ENCODE measurements at places on chromosomes 5 and 9. TPM values are rescaled to one million over a fixed set of nuclear protein-coding genes. Genes with fewer than 3 reads are reported as not detected.

GRCh38 chr5:173612948-173613347, 3.5 kb downstream of the BOD1 start:
- DNase-seq, result no peak
- no peak overlapping the region for H3K27ac ChIP-seq
- no peaks in the 10 kb centered on the region for H3K36me3 ChIP-seq

DNA sequence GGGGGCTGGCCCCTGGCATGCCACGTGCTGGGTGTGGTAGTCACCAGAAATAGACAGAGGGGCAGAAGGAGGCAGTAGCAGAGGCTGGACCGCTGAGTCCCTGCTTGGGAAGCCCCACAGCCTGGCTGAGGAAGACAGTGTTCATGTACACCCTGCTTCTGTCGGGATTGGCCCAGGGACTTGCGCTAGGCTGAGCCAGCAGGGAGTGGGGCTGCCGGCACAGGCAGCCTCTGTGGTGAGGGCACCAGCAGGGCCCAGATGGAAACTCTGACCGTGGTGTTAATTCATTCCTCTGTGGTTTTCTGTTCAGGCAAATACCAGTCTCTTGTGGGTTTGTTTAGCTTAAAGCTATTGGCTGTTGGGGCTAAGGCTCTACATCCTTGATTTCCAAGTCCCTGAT, 108.6 kb upstream of the RAD23B start:
- H3K4me1 ChIP-seq, result no peaks in the 10 kb centered on the region
- H3K27ac ChIP-seq, result no peak overlapping the region
- no peak overlapping the region for H3K4me3 ChIP-seq
- no peak for DNase-seq

Gene SAPCD2
- total RNA-seq, result 0.78 TPM

Gene SLC22A4
- total RNA-seq, result not detected

DNA sequence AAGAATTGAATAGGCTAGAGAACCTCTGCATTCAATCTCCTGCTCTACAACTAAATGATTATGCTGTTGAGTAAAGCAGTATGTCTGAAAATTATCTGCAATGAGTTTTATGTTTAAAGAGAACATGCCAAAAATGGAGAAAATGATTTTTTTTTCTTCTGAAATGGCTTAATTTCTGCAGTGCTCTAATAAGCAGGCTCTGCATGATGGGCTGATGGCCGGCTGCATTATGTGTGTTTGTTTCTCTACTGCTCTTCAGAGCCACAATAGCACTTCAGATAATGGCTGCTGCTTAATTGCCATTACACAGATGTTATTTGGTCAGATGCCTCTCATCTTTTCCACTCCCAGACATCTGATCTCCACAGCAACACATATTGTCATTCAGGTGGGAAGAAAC, 286.4 kb upstream of the DMAC1 start:
- no peaks in the 10 kb centered on the region for H3K27me3 ChIP-seq
- no peaks in the 10 kb centered on the region for H3K4me1 ChIP-seq
- DNase-seq, result no peak
- no peaks in the 10 kb centered on the region for H3K36me3 ChIP-seq
- no peak overlapping the region for H3K4me3 ChIP-seq
- no peak overlapping the region for H3K27ac ChIP-seq

- peak overlapping the region; percentile 98 for H3K27ac ChIP-seq
- H3K36me3 ChIP-seq, result no peaks in the 10 kb centered on the region
- peak overlapping the region; percentile 41 for H3K4me3 ChIP-seq
- DNase-seq, result no peak
- H3K4me1 ChIP-seq, result peaks cover 11% of the 10 kb centered on the region
- H3K27me3 ChIP-seq, result no peaks in the 10 kb centered on the region
Measured at GRCh38 chr5:81971111-81971711, 612 bp upstream of the ATG10 start.

- no peak for DNase-seq
- H3K4me3 ChIP-seq, result no peak overlapping the region
- H3K27ac ChIP-seq, result no peak overlapping the region
- no peaks in the 10 kb centered on the region for H3K4me1 ChIP-seq
- no peaks in the 10 kb centered on the region for H3K27me3 ChIP-seq
Measured at GRCh38 chr9:87020169-87020950, 73.1 kb upstream of the GAS1 start.

DNA sequence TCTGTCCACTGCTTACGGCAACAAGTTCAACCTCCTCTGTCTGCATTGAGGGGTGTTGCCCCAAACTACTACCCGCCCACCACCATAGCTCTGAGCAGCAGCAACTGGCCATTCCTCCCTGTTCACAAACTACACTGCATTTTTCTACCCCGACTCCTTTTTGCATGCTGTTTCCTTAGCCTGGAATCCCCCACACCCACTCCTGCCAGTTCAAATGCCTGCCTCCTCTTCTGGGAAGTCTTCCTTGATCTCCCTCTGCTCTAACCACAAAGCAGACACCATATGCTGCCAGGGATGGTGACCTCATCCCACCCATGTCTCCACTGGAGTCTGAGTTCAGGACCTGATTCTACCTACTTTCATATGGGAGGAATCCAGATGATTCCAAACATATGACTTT, 13.3 kb downstream of the ALDH1B1 start:
- H3K36me3 ChIP-seq, result no peaks in the 10 kb centered on the region
- H3K27ac ChIP-seq, result no peak overlapping the region
- H3K27me3 ChIP-seq, result no peaks in the 10 kb centered on the region
- H3K4me3 ChIP-seq, result no peak overlapping the region
- no peaks in the 10 kb centered on the region for H3K4me1 ChIP-seq

GRCh38 chr9:127030814-127031740, 91.4 kb downstream of the ANGPTL2 start:
- no peak overlapping the region for H3K27ac ChIP-seq
- no peaks in the 10 kb centered on the region for H3K36me3 ChIP-seq
- DNase-seq, result no peak

Gene GDA
- 4.4 TPM for total RNA-seq

Gene SARDH
- 61.0 TPM for total RNA-seq

GRCh38 chr5:151238303-151238741, 14.4 kb upstream of the CCDC69 start:
- no peaks in the 10 kb centered on the region for H3K36me3 ChIP-seq
- H3K27me3 ChIP-seq, result no peaks in the 10 kb centered on the region
- no peak overlapping the region for H3K27ac ChIP-seq
- no peak overlapping the region for H3K4me3 ChIP-seq

- H3K4me3 ChIP-seq, result no peak overlapping the region
- H3K4me1 ChIP-seq, result no peaks in the 10 kb centered on the region
- no peak overlapping the region for H3K27ac ChIP-seq
- no peaks in the 10 kb centered on the region for H3K27me3 ChIP-seq
- no peak for DNase-seq
Measured at GRCh38 chr9:105188746-105189145, 55.7 kb upstream of the SLC44A1 start.

DNA sequence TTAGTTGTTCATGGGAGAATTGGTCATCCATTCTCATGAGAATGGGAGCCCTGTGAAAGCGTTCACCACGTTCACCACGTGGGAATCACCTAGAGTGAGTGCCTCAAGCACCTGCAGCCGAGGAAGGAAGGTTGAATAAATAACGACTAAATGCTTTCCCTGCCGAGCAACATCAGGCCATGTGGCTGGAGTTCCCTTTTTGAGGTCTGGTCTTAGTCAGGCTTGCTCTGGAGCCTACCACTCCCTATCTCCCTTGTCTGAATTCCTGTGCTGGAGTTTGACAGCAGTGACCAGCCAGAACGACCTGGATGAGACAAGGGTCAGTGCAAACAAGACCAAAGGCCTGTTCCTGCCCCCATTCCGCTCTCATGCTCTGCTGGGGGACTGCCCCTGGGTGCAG, 28.5 kb downstream of the KCNMB1 start:
- H3K27me3 ChIP-seq, result no peaks in the 10 kb centered on the region
- H3K4me3 ChIP-seq, result no peak overlapping the region
- DNase-seq, result no peak
- H3K4me1 ChIP-seq, result peaks cover 10% of the 10 kb centered on the region
- no peaks in the 10 kb centered on the region for H3K36me3 ChIP-seq

DNA sequence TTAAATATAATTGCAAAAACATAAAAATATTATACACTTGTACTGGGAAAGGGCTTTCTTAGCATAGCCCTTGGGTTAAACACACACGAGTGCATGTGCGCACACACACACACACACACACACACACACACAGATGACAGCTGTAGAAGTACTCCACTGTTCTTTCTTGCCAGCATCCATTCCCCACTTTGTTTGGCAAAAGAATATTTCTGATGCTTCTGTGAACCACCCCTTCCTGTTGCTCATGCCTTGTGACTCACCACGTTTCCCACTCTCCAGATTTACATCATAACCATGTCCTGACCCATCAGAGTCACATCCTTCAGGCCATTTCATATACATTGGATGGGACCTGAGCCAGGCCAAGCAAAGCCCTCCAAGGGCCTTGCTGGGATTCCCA, 280.1 kb downstream of the DNAH5 start:
- H3K4me1 ChIP-seq, result no peaks in the 10 kb centered on the region
- DNase-seq, result no peak
- H3K27ac ChIP-seq, result no peak overlapping the region
- H3K36me3 ChIP-seq, result no peaks in the 10 kb centered on the region
- H3K4me3 ChIP-seq, result no peak overlapping the region

Gene AIF1L
- 4.9 TPM for total RNA-seq

GRCh38 chr9:79779901-79780300, 208.1 kb downstream of the TLE4 start:
- no peaks in the 10 kb centered on the region for H3K27me3 ChIP-seq
- H3K4me1 ChIP-seq, result no peaks in the 10 kb centered on the region
- no peaks in the 10 kb centered on the region for H3K36me3 ChIP-seq
- H3K4me3 ChIP-seq, result no peak overlapping the region
- DNase-seq, result no peak
- no peak overlapping the region for H3K27ac ChIP-seq

- H3K27ac ChIP-seq, result no peak within 1 kb of the TSS
- H3K4me3 ChIP-seq, result peak within 1 kb of the TSS; percentile 8
- peaks cover 30% of the 10 kb centered on the region for H3K4me1 ChIP-seq
- no peaks in the 10 kb centered on the region for H3K27me3 ChIP-seq
- H3K36me3 ChIP-seq, result no peaks in the 10 kb centered on the region
Measured at GRCh38 chr5:138274189-138274853, at the start of gene GFRA3. TSS of gene GFRA3 (minus strand) at chr5:138274621. CDS start at chr5:138274424, 197 bp downstream.

DNA sequence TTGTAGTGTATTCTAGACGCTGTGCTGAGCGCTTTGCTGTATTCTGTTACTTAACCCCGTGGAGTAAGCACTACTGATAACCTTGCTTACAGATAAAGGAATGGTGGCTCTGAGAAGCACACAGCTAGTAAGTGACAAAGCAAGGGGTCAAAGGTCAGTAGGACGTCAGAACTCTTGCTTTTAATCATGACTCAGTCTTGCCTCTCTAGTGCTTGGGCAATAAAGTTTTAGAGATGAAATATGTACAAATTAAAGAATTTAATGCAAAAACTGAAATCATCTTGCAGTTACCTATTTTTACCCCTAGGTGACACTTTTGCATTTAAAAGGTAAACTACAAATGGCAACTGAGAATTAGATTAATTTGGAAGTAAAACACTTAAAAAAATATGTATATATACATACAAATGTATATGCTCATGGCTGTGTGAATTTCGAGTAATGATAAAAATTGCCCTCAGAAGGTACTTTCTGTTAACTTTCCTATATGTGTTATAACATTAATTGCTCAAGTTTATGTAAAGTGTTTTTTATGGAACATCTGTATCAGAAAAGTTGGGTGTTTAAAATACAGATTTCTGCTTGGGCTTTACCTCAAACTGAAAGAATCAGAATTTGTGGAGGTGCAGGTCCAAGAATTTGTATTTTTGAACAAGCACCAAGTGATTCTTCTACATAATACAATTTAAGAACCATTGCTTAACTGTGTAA, 175.1 kb upstream of the DAB2 start:
- H3K27me3 ChIP-seq, result no peaks in the 10 kb centered on the region
- no peaks in the 10 kb centered on the region for H3K36me3 ChIP-seq
- H3K4me1 ChIP-seq, result no peaks in the 10 kb centered on the region
- no peak overlapping the region for H3K27ac ChIP-seq
- no peak overlapping the region for H3K4me3 ChIP-seq
- no peak for DNase-seq

Gene KCTD16
- total RNA-seq, result 4.3 TPM

- H3K4me3 ChIP-seq, result peak overlapping the region; percentile 72
- H3K27me3 ChIP-seq, result no peaks in the 10 kb centered on the region
- DNase-seq, result peak; percentile 91
- H3K4me1 ChIP-seq, result peaks cover 41% of the 10 kb centered on the region
- H3K36me3 ChIP-seq, result no peaks in the 10 kb centered on the region
- H3K27ac ChIP-seq, result peak overlapping the region; percentile 99
Measured at GRCh38 chr5:78984439-78985115, 533 bp downstream of the ARSB start.

Gene COL27A1
- 24.1 TPM for total RNA-seq

DNA sequence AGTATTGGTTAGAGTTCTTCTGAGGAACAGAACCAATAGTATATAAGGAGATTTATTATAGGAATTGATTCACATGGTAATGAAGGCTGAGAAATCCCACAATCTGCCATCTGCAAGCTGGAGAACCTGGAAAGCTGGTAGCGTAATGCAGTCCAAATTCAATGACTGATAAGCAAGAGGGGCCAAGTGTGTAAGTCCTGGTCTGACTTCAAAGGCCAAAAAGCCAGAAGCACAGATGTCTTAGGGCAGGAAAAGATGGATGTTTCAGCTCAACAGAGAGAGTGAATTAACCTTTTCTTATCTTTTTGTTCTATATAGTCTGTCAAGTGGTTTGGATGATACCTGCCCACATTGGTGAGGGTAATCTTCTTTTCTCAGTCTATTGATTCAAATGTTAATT, 146.4 kb downstream of the FGF10 start:
- DNase-seq, result no peak
- H3K27me3 ChIP-seq, result no peaks in the 10 kb centered on the region
- H3K36me3 ChIP-seq, result no peaks in the 10 kb centered on the region
- H3K4me1 ChIP-seq, result no peaks in the 10 kb centered on the region
- no peak overlapping the region for H3K27ac ChIP-seq

Gene ECM2
- 8.2 TPM for total RNA-seq

- H3K4me3 ChIP-seq, result no peak overlapping the region
- no peaks in the 10 kb centered on the region for H3K36me3 ChIP-seq
- no peaks in the 10 kb centered on the region for H3K27me3 ChIP-seq
Measured at GRCh38 chr9:87088192-87088591, 140.9 kb upstream of the GAS1 start.

Gene NUTM2G
- not detected for total RNA-seq

DNA sequence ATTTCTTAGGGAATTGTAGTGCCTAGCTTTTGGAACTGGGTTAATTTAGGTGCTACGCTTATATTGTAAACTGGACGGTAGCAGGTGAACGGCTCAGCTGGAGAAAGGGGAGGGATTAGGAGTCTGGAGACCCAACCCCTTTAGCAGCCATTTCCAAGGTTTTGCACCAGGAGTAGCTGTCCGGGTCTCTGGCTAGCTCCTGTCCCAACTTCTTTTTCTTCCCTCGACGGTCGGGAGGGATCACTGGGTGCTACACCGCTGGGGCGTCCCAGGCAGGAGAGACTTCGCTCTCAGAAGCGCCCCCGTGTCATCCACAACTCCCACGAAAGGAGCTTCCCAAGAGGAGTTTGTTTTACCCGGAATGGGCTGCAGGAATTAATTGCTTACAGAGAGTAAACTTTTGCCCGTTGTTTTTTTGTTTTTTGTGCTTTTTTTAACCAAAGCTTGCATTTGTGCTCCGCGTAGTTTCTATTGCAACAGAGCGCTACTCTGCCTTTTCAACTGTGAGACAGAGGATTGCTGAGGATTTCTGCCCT, 1640.9 kb upstream of the C9orf72 start:
- H3K27ac ChIP-seq, result no peak overlapping the region
- H3K36me3 ChIP-seq, result no peaks in the 10 kb centered on the region
- H3K27me3 ChIP-seq, result no peaks in the 10 kb centered on the region
- H3K4me1 ChIP-seq, result peaks cover 36% of the 10 kb centered on the region

GRCh38 chr9:1759771-1760300, 255.3 kb upstream of the SMARCA2 start:
- no peak for DNase-seq
- H3K27ac ChIP-seq, result no peak overlapping the region
- H3K4me1 ChIP-seq, result no peaks in the 10 kb centered on the region
- H3K36me3 ChIP-seq, result no peaks in the 10 kb centered on the region
- no peaks in the 10 kb centered on the region for H3K27me3 ChIP-seq

Gene SPINK4
- total RNA-seq, result not detected
